ENCODE measurements at places on chromosomes 6 and 20.

DNA sequence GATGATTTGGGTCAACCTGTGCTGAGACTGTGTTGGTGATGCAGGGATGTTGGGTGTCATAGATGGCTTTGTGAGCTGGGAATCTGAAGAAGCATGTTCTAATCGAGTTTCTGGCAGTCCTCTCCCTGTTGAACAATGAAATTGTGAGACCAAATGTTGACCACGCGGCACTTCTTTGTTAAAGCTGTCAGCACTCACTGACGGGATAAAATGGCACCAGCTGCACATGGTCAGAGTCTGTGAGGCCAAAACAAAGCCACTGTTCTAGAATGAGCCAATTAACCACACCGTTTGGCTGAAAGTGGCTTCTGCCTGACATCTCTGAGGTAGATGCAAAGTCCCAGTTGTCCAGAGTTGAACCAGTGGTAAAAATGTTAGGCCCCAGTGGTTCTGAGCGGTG lies 562.2 kb downstream of the KIF16B start:
- no peak for DNase-seq

DNA sequence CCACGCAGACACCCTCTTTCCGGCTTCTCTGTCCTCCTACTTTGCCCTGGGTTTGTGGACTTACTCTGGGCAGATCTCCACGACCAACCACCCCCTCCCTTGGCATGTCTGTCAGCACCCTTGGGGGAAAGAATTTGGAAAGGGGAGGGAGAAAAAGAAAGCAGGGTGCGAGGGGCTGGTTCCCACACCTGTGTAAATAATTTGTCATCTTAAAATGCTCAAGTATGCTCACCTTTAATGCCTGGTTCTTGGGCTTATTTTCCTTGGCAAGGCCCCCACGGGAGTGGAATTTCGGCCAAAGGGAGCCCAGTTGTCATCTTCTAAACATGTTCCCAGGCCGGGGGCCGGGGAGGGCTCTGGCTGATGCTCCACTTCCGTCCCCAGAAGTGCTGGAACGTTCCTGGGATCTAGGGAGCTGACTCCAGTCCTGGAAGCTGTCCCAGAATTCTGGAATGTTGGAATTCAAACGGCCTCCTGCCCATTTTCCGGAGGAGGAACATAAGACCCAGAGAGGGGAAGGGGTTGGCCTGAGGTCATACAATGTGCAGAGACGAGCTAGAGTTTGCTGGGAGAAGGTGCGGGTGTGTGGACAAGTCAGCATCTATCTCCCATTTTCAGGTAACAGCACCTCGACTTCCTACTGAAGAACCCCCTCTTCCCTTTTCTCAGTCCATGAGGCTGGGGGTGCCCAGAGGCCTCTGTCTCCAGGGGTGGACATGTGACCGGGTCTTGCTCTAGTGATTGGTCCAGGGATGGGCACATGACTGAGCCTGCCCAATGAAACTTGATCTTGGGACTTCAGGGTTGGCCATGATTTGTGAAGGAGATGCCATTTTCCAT lies 122.3 kb downstream of the CEBPB start:
- no peak for DNase-seq

DNA sequence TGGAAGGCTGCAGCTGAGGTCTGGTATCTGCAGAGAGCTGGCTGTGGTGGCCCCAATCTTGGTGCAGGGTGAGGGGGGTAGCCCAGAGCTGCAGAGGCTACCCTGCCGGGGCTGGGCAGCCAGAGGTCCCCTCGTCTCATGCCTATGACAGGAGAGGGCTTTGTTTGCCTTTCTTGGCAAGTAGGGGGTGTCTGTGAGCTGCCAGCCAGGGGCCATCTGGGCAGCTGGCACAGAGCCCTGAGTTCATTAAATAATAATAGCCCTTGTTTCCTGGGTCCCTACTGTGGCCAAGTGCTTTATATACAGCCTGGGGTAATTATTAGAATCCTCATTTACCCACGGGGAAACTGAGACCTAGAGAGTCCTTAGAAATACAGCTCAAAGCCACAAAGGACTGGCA lies 66.6 kb downstream of the EZR start:
- DNase-seq, result no peak

DNA sequence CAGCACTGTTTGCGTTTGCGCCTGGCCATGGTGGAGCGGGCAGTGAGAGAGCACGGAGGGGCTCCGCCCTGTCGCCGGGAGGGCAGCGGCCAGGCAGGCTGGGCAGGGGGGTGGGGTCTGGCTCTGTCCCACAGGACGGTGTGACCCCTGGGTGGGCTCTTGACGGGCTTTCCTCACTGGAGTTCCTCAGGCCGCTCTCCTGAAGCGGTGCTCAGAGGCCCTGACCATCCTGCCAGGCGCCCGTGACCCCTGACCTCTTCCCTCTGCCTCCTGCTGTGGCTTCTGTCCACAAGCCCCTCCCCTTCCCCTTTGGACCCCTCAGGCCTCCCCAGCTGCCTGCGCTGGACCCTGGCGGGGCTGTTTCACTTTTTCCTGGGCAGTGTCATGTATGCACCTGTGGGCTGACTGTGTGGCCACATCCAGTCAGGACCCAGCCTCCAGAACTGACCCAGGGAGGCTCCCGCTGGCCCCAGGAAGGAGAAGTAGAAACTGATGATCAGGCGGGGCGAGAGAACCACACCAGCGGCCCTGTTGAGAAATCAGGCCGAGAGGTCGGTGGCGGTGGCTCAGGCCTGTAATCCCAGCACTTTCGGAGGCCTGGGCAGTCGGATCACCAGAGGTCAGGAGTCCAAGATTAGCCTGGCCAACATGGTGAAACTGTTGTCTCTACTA lies 1.2 kb downstream of the OGFR start:
- no peak for DNase-seq

DNA sequence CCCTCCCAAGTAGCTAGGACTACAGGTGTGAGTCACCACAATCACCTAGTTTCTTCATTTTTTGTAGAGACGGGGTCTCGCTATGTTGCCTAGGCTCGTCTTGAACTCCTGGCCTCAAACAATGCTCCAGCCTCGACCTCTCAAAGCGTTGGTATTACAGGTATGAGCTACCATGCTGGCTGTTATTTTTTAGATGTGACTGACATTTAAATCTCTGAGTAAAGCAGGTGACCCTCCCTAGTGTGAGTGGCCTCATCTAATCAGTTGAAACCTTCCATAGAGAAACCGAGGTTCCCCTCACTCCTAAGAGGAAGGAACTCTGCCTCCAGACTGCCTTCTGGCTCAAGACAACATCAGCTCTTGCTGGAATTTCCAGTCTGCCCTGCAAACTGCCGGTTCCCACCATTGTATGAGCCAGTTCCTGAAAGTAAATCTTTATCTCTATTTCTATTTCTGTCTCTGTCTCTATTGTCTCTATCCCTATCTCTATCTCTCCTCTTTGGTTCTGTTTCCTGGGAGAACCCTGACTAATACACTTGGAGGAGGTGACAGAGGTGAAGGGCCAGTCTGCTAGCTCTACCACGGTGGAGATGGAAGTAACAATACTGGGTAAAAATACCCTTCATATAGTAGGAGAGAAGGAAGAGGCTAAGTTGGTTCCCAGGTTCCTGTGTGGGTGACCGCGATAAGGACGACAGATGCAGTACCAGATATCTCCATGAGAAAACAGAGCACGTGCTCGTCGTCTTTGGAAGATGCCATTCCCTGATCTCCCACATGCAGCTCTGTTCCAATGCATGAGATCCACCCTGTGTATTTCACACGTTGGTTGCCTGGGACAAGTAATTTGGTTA lies 81.0 kb downstream of the MYB start:
- DNase-seq, result no peak

DNA sequence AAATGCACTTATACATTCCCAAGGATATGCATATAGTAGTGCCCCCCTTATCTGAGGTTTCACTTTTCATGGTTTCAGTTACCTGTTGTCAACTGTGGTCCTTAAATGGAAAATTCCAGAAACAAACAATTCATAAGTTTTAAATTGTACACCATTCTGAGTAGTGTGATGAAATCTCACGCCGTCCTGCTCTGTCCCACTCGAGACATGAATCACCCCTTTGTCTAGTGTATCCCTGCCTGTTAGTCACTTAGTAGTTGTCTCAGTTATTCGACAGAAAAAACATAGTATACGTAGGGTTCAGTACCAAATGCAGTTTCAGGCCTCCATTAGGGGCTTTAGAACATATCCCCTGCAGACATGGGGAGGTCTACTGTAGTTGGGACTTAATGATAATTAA lies 57.0 kb downstream of the MAP1LC3A start:
- DNase-seq, result no peak

- DNase-seq, result no peak
These were observed 100.6 kb downstream of the NKAIN2 start for GRCh38 chr6:123904228-123904627.

DNA sequence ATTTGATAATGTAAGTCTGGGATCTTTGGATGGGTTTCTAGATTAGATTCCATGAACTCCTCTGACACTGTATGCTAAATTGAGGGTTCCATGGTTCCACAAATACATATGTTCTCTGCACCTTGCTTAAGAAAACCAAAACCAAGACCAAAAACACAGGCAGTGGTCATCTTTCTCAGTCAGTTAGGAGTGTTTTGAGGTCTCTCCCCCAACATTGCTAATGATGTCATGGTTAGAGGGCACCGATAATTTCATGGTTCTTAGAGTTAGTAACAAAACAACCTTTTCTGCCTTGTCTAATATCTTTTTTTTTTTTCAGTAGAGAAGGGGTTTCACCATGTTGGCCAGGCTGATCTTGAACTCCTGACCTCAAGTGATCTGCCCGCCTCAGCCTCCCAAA lies 44.5 kb downstream of the ARID1B start:
- DNase-seq, result no peak

DNA sequence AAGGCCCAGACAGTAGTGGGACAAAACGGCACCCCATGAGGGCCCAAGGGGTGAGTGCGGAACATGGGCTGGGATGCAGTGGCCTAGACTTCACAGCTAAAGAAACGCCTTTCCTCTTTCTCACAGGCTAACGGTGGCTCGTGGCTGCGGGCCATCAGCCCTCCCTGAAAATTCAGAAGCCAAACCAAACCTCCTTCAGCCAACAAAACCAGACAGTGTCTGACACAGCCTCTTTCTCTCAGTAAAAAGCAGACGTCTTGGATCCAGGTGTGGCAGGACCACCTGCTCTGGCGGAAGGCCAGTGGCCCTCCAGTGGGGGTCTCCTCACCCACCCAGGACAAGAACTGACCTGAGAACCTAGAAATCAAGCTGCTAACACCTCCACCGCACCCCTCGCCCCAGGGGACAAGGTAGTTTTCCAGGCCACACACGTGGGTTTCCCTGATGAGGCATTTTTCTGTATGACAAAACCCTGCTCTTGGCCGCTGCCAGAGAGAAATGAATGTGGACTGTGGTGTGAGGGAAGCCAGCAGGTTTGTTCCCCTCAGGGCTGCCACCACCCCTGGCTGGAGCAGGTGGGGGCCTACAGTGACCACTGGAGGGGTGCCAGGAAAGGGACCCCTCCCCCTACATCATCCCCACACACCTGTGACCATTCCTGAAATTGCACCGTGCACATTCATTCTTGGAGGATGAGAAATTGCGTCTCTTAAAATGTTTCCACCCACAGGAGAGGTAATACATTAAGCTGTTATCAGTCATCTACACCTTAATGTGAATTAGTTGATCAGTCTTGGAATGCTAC lies 76.8 kb upstream of the PIM1 start:
- DNase-seq, result no peak

DNA sequence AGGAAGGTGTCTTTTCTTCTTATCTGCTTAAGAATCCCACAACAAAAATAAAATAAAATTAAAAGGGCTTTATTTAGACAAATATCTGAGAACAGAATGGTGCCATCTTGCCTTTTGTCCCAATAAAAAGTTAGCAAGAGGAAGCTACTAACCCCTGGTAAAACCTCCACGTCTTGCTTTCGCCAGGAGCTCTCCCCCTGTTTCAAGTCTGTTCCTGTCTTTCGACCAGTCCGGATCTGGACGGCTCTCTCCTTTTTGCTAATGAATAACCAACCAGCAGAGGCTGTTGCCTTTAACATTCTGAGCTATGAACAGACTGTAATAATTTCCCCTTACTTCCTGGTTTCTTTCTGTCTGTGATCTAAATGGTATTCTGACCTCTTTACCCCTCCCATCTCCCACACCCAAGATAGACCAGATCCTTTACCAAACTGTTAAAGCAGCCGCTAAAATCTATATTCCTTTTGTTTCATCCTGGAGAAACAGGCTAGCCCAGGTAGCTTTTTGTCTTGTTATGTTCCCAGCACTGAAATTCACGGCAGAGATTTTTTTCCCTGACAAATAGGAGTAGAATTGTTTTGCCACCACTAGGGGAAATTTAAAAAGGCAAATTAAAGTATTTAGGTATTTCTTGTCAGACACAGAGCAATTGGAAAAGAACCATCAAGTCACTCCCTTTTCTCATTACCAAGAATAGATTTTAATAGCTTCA lies at the start of gene FRK:
FRK (minus strand) TSS at position 320 of the 712 bp plus-strand sequence. CDS start 580 bp downstream, outside the sequence.
- no peak for DNase-seq

- no peak for DNase-seq
These were observed 150.3 kb downstream of the SYCP2 start for GRCh38 chr20:59782986-59783640.

DNA sequence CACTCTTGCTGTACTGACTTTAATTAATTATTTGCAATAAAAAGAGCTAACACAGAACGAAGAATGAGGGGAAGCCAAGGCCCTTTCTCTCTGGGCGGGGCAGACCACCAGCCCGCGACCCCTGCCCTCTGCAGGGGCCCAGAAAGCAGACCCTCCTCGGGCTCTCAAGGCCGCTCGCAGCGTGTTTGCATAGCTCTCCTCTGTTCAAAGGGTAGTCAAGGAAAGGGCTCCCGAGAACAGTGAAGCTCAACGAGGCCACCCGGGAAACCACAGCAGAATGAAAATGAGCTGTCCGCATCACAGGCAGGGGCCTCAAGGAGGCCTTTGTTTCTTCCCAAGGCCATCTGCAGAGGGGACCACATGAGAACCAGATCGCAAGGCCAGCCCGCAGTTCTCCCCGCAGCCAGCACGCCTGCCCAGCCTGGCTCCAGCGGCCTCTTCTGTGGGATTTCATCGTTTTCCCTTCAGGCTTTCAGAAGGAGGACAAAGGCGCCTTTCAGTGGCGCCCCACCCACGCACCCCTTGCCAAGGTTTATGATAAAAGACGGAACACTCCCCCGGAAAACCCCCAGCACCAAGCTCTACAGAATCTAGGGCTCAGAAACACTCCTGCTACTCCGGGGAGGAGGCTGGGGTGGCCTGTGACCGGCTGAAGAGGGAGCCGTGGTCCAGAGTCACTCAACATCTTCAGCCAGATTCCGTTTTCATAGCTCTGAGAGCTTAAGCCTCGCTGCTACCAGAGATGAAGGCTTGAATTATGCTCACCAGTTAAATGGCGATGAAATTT lies 25.3 kb downstream of the ACSS1 start:
- DNase-seq, result no peak

DNA sequence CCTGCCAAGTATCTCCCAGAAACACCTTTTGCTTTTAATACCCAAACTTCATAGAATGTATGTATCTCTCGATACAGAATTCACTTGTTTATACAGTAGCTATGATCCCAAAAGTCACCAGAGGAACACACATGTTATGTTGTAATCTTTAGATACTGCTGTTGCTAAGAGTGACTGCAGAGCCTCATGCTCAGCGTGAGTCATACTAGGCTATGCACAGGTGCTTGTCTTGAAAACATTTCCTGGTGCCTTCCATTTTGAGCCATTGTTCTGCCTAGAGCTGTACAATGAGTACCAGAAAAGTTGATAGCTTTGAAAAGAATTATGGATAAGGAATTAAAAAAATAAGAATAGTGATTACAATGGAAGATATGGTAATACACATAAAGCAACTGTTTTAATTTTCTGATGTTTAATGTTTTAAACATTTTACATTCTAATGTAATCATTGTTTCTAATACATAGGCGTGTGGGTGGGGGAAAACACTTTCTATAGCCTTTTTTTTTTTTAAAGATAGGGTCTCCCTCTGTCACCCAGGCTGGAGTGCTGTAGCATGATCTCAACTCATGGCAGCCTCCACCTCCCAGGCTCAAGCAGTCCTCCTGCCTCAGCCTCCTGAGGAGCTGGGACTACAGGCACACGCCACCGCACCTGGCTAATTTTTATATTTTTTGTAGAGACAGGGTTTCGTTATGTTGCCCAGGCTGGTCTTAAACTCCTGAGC lies 79.4 kb downstream of the CD24 start:
- DNase-seq, result no peak

Measured in activated T-helper 1 cell treated with Interleukin-2 at 50 U/mL for 16 hours (primary cell).